Testis (tissue), 5 donors: ENCODE measurements at places on chromosomes 5 and 9. TPM values are rescaled to one million over a fixed set of nuclear protein-coding genes. Genes with fewer than 3 reads are reported as not detected.

- no peak for DNase-seq
- no peaks in the 10 kb centered on the region for H3K36me3 ChIP-seq
- no peak overlapping the region for H3K27ac ChIP-seq
- peaks cover 17% of the 10 kb centered on the region for H3K4me1 ChIP-seq
Measured at GRCh38 chr5:150457121-150457520, 7.6 kb upstream of the RPS14 start.

GRCh38 chr5:95641741-95642220 is 4.8 kb upstream of the RFESD start:
- DNase-seq: peak; percentile 74
- H3K4me1 ChIP-seq: peaks cover 14% of the 10 kb centered on the region
- no peaks in the 10 kb centered on the region for H3K27me3 ChIP-seq
- peak overlapping the region; percentile 79 for H3K27ac ChIP-seq
- H3K36me3 ChIP-seq: no peaks in the 10 kb centered on the region

DNA sequence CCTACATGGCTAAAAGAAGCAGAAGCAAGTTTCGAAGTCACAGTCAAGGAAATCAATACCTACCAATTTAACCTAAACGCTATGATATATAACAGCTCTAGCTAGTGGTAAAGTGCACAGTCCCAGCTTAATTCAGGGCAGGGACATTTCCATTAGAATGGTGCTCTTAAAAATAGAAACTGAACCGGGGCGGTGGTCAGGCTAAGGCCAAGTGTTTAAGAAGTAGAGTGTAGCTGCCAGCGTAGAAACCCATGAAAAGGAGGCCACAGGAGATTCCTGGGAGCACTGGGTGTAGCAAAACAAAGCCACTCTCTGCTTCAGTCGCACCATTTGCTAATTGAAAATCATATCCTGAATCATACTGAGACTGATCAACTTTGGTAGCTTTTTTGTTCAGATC is 28.8 kb downstream of the PPIC start:
- no peak overlapping the region for H3K27ac ChIP-seq
- H3K4me1 ChIP-seq: no peaks in the 10 kb centered on the region
- H3K27me3 ChIP-seq: no peaks in the 10 kb centered on the region
- H3K4me3 ChIP-seq: no peak overlapping the region
- no peak for DNase-seq
- no peaks in the 10 kb centered on the region for H3K36me3 ChIP-seq

- no peak overlapping the region for H3K27ac ChIP-seq
- no peak for DNase-seq
- no peak overlapping the region for H3K4me3 ChIP-seq
Measured at GRCh38 chr5:142020122-142020659, 7.4 kb upstream of the GNPDA1 start.

- H3K4me3 ChIP-seq: no peak overlapping the region
- H3K36me3 ChIP-seq: no peaks in the 10 kb centered on the region
- H3K4me1 ChIP-seq: no peaks in the 10 kb centered on the region
- H3K27me3 ChIP-seq: no peaks in the 10 kb centered on the region
- DNase-seq: no peak
Measured at GRCh38 chr5:92969191-92969780, 611.7 kb downstream of the NR2F1-AS1 start.

- H3K27me3 ChIP-seq: no peaks in the 10 kb centered on the region
- H3K36me3 ChIP-seq: no peaks in the 10 kb centered on the region
- H3K27ac ChIP-seq: no peak overlapping the region
- H3K4me3 ChIP-seq: no peak overlapping the region
Measured at GRCh38 chr5:109700516-109701153, 10.9 kb downstream of the MAN2A1 start.

GRCh38 chr9:124869986-124870560 is 8.1 kb downstream of the ARPC5L start:
- peak overlapping the region; percentile 90 for H3K27ac ChIP-seq
- peaks cover 50% of the 10 kb centered on the region for H3K4me1 ChIP-seq
- H3K27me3 ChIP-seq: no peaks in the 10 kb centered on the region
- H3K4me3 ChIP-seq: peak overlapping the region; percentile 99

DNA sequence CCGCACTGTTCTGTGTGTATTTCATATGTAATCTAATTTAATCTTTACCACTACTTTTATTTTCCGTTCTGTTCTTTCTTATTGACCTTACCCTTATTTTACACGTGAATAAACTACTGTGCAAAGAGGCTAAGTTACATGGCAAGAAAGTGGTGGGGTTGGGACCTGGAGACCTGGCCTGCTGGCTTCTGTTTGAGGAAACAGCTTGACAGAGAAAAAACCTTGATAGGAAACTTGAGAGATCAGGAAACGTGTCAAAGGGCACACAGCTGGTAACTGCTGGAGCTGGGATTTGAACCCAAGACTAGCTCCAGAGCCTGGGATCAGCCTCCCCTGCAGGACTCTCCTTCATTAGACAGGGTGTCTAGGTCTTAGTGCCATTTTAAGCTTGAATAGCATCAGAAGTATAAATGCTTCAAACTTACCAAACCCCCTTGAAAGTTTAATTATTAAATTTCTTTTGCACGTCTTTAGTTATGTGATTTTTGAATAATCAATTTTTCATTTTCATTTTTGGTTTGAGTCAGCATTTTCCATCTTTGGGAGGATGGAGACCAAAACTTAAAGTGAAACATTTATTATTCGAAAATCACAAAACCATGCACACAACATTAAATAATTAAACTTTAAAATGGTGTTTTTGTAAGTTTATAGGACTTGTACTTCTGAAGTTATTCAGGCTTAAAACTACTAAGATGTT is 129.5 kb downstream of the RGS3 start:
- no peak overlapping the region for H3K4me3 ChIP-seq
- H3K4me1 ChIP-seq: peaks cover 49% of the 10 kb centered on the region
- no peak for DNase-seq
- no peaks in the 10 kb centered on the region for H3K27me3 ChIP-seq
- H3K27ac ChIP-seq: no peak overlapping the region

GRCh38 chr5:10330511-10331230 is 22.8 kb upstream of the MARCHF6 start:
- H3K4me3 ChIP-seq: no peak overlapping the region
- no peak overlapping the region for H3K27ac ChIP-seq
- H3K4me1 ChIP-seq: peaks cover 28% of the 10 kb centered on the region
- no peaks in the 10 kb centered on the region for H3K27me3 ChIP-seq
- DNase-seq: no peak

The ABL1 gene
- polyA plus RNA-seq: 51.0 TPM

The PCDHGB2 gene
- polyA plus RNA-seq: 1.5 TPM

The STPG3 gene
- 58.9 TPM for polyA plus RNA-seq

The IFNA10 gene
- polyA plus RNA-seq: not detected

The PCDHAC2 gene
- polyA plus RNA-seq: 9.4 TPM

The RNF180 gene
- 4.5 TPM for polyA plus RNA-seq
